ENCODE measurements at places on chromosomes 16 and 17.

- peak; percentile 95 for DNase-seq
Measured at GRCh38 chr17:47840742-47841487, at the start of gene SCRN2. TSS of gene SCRN2 (minus strand) at chr17:47841273. CDS start at chr17:47840843, 430 bp downstream.

DNA sequence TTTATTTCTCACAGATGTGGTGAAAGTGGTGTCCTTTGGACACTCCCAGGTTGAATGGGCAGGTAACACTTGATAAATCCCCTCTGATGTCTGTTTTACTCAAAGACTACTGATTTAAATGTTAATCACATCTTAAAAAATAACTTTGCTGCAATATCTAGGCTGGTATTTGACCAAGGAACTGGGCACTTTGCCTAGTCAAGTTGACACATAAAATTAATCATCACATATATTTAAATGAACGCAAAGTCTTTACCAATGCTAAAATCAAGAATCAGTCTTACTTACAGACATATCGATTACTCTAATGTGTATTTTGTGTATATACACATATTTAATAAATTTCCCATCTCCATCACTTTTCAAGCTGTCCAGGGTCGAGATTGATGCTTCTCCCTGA lies 7.0 kb downstream of the MT2A start:
- no peak for DNase-seq

DNA sequence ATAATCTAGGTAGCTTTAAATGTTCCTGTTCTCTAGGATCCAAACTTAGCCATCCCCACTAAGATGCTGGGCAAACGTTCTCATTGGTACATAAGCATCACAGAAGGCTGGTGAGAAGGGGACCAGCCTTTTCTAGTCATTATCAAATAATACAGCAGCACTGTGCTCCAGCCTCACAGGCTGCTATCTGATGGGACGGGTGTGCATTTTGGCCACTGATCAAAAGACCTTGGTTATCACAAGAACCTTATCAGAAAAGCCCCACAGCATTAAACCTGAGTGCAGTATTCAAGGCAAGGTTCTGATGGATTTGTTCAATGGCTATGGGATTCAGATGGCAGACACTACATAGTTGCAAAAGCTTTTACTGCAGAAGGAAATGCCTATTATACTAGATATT lies 19.1 kb upstream of the KPNB1 start:
- no peak for DNase-seq

GRCh38 chr17:31535581-31535981 lies 144.1 kb downstream of the RAB11FIP4 start:
- peak; percentile 56 for DNase-seq

DNA sequence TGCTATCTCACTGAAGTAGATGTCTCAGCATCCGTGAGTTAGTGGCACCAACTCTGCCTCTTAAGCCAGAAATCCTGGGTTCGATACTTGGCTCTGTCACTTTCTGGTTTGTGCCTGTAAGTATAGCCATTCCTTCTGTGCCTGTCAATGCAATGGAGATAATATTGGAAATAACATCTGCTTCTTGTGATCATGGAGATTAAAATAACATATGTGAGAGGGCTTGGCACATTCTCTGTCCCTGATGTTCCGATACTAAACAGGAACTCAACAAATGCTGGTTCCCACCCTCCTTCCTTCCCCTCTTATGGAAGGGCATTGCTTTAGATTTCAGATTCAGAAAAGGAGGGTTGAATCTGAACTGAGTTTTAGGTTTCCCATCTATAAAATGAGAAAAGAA lies 39.8 kb downstream of the TBX4 start:
- no peak for DNase-seq

- DNase-seq, result peak; percentile 9
Measured at GRCh38 chr16:77721752-77722308, 484 bp upstream of the NUDT7 start.

- peak; percentile 51 for DNase-seq
Measured at GRCh38 chr17:34519282-34519681, 60.1 kb upstream of the TMEM132E start.

DNA sequence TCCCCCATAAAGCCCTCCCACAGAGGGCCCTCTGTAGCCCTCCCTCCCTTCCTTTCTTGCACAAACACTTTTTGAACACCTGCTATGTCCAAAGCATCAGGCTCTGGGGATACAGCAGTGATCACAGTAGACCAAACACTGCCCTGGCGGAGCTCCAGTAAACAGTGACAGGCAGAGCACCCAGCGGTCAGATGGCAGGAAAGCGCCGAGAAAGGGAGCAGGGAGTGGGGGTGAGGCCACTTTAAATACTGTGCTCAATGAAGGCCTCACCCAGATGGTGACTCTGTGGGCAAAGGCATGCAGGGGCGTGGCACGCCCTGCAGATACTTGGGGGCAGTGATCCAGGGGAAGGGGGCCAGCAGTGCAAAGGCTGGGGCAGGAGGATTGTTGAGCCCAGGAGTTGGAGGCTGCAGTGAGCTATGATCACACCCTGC lies 7.6 kb downstream of the PRR29 start:
- no peak for DNase-seq

GRCh38 chr17:12545877-12546513 lies 119.7 kb upstream of the MYOCD start:
- no peak for DNase-seq

- DNase-seq, result no peak
Measured at GRCh38 chr16:77850636-77851333, 62.4 kb downstream of the VAT1L start.

- peak; percentile 80 for DNase-seq
Measured at GRCh38 chr16:28984619-28985135, at the start of gene LAT. TSS of gene LAT (plus strand) at chr16:28985052. CDS start at chr16:28985418, 366 bp downstream.

- DNase-seq, result no peak
Measured at GRCh38 chr17:64778240-64779097, 116.4 kb upstream of the SMURF2 start.

- peak; percentile 39 for DNase-seq
Measured at GRCh38 chr16:67430977-67431774, at the start of gene HSD11B2. TSS of gene HSD11B2 (plus strand) at chr16:67431121. CDS start at chr16:67431249, 128 bp downstream.

DNA sequence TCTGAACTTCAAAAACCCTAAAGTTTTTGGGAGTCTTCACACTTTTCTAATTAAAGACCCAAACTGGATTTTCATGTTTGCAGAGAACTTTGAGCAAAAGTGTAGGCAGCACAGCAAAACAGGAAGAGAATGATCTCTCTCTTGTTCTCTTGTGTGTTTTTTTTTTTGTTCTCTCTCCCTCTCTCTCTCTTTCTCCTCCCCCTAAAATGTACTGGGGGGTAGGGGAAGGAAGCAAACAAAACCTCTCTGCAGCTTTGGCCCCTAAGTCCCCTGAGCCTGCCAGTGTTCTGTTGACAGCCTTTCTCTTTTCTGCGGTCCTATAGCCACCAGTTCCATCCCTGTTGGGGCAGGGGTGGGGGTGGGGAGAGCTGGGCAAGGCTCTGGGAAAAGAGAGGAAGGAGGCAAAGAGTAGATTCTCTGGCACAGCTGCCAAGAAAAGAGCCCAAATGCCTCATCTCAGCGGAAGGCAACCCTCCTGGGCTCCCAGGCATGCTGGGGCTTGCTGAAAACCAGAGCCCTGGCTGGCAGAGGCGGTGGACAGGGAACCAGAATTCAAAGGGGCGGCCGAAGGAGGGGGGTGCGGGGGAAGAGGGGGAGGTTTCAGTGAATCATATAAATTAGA lies 295.3 kb downstream of the SOX9 start:
- no peak for DNase-seq

DNA sequence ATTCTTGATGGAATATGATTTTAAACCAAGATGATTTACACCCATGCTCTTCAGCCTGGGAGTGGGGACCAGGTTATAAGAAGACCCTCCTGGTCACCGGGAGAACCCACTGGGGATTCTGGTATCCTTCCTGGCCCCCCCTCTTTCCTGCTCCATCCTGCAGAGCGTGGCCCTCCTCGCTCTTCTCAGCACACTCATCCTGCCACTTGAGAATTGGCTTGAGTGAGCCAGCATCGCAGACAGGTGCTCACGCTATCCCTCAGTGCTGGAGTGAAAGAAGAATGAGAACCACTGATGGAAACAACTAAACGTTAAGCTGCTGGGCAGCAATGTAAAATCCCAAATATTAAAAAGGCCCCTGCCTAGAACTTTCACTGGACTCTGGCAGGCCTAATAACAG lies 98.0 kb downstream of the CYTH1 start:
- DNase-seq, result no peak

- DNase-seq, result no peak
Measured at GRCh38 chr17:29698019-29698777, 75.5 kb upstream of the CORO6 start.

DNA sequence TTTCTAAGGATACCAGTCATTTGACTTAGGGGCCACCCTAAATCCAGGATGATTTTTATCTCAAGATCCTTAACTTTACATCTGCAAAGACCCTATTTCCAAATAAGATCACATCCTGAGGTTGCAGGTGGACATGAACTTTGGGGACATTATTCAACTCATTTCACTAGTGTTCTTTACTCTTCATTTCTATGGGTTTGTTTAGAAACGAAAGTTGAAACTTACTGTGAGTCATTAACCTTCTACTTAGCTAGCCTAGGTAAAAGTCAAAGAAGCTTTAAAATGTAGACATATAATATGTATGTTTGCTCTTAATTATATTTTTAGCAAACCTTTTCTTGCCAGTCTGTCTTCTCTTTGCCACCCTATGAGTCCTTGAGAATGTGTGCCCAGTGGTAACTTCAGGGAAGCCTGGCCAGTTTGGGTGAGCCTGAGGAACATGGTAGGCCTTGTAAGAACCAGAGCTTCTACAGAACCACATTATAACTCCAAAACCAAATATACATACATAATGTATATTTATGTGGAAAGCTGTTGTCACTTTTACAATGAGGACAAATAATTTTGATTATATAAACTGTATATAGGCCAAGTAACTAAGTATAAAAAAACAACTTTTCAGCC lies 38.4 kb downstream of the BPTF start:
- DNase-seq, result no peak

GRCh38 chr16:2485811-2486507 lies 11.0 kb downstream of the TBC1D24 start:
- DNase-seq, result no peak

DNA sequence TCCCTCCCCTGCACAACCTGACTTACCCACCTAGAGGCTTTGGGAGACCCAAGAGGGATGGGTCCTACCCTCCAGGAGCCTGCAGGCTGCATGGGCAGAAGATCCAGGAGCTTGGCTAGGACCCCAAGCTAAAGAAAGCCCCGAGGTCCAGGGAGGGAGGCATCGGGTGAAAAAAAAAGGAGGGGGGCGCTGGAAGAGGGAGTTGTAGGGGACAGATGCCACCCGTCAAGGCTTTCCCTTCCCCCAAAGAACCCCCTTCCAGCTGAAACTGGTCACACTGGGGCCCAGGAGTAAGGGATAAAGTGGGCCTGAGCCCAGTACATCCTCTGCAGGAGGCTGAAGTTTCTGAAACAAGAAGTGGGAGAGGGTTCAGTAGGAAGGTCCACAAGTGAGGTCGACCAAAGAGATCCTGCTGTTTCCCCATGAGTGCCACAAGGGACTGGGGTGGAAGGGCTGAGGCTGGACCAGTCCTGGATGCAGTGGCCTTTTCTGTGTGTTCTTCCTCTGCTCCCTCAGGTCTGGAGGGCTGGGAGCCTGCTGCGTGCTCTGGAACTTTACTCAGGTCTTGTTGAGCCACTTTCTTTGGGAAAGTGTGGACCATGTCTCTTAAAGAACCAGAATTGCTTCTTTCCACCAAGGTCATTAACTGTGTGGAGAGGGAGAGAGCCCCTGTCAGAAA lies 14.2 kb upstream of the CBFB start:
- no peak for DNase-seq

- peak; percentile 68 for DNase-seq
Measured at GRCh38 chr16:27446721-27447120, 44.7 kb downstream of the IL21R start.

- DNase-seq, result peak; percentile 69
Measured at GRCh38 chr17:38667099-38667786, 7.5 kb downstream of the EPOP start.

DNA sequence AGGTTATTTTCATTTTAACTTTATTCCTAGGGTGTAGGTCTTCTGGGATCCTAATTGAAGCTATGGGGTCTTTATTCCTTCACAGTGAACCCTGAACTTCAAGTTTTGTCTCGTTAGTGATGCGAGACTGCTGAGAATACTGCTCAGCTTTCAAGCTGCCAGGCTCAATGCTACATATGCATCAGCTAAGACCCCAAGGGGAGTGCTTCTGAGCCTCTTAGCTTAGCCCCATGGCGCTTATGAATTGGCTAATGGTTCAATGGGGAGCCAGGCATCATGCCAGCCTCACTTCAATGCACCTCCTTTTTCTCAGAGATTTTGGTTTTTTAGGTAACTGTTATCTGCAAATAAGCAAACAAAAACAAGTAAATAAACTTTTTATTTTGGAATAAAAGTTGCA lies 94.1 kb upstream of the SIAH1 start:
- no peak for DNase-seq

DNA sequence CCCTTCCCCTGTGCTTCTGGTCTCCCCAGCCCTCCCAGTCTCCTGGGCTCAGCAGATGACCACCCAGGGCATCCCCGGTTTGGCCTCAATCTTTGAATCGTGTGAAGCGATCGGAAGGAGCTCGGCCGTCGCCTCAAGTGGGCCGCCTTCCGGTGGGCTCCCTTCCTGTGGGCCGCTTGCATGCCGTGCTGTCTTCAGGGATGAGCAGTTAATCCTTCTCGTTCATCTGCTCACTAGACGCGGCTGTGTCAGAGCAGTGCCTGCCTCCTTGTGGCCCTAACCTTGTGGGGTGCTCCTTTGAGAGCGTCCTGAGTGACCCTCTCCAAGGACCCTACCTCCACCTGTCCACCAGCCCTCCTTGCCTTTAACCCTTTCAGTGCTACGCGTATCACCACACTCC lies 40.4 kb downstream of the BAIAP2 start:
- DNase-seq, result no peak

DNA sequence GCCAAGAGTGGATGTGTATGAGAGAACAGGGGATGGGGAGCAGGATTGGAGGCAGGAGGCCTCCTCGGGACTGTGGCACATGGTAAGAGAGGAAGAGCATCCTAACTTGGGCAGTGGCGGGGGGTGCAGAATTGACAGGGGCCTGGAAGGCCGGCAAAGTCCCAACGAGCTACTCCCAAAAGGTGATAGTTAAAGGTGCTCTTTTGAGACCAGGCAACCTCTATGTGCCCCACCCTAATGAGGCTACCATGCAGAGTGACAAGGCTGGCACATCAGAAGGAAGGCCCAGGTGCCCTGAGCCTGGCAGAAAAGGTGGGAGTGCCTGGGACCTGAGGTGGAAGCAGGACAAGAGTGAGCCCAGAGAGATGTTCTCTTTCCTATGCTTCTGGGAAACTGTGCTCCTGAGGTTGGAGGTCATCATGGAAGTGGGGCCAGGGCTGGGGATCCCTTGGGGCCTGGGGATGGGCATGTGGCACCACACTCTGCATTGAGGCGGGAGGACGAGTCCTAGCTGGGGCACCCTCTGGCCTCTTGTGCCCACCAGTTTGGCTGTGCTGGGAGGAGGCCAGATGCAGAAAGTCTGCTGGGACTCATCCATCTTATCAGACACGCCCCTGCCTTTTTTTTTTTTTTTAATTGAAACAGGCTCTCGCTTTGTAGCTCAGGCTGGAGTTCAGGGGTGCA lies 5.9 kb downstream of the RAB11FIP4 start:
- DNase-seq, result no peak
